ENCODE measurements at places on chromosomes 12 and 14. TPM values are rescaled to one million over a fixed set of nuclear protein-coding genes. Genes with fewer than 3 reads are reported as not detected.

DNA sequence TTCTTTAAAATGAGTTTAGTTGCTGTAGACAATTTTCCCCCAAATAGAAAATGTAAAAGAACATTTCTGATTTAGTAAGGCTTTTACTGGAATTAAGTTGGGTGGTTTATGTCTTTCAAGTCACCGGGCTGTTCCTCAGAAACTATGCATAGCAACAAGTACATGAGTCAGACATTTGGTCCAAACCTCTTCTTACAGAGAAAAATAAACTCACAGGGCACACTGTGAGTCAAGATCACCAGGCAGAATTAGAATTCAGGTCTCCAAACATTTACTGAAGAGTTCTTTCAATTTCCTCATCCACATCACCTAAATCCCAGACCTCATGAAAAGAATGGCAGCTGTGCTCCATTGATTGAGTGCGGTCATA, 476.1 kb upstream of the SOX5 start:
- peak; percentile 65 for DNase-seq

DNA sequence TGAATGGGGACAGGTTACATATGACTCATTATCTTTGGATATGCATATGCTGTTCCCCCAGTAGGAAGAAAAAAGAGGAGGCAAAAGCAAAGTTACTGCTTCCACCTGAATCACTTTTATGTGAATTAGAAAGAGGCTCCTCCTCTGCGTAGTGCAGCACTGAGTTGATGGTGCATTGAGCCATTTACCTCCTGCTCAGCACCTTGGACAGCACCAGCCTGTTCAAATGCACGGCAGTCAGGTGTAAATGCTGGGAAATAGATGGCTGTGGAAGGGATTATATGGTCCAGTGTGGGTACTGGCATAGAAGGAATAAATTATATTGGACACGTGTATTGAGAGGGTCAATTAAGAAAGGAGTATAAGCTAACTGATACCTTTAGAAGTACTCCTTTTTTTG, 541.9 kb upstream of the SEL1L start:
- peak; percentile 2 for DNase-seq

DNA sequence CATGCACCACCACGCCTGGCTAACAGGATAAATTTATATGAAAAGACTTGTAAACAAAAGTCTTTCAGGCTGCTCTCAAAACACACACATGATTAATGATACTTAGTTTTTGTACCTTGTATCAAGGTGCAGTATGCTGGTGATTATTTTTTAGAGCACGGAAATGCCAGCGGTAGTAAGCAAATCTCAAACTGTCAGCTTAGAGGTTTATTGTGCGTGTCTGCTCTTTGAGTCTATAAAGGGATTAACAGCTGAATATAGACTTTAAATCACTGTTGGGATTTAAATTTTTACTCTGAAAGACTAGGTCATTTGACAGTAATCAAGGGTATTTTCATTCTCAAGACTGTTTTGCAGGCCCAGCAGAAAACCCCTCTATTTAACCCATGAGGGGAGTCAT, 50.5 kb downstream of the PLEKHA5 start:
- no peak for DNase-seq

The RABGGTA gene
- total RNA-seq: 15.4 TPM

The NGB gene
- not detected for total RNA-seq

The DBX2 gene
- not detected for total RNA-seq
